ENCODE measurements at places on chromosomes 3 and 15.

DNA sequence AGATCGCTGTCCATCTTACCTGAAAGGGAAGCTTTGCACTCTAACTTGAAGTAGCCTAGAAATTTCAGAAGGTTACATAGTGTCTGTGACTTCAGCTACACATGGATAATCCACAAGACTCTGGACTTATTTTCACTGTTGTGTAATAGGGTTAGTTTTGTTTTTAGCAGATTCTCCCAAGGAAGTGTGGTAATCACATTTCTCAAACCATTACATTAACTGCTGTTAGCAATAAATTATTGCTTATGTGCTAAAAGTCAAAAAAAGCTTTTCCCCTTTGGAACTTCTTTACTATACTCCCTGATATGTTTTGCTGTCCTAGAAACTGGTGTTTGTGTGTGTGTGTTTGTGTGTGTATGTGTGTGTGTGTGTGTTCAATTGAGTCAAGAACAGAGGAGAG is 351.8 kb upstream of the TPRG1 start:
- DNase-seq: no peak

GRCh38 chr15:94269954-94270353 is 38.6 kb downstream of the MCTP2 start:
- no peak for DNase-seq

DNA sequence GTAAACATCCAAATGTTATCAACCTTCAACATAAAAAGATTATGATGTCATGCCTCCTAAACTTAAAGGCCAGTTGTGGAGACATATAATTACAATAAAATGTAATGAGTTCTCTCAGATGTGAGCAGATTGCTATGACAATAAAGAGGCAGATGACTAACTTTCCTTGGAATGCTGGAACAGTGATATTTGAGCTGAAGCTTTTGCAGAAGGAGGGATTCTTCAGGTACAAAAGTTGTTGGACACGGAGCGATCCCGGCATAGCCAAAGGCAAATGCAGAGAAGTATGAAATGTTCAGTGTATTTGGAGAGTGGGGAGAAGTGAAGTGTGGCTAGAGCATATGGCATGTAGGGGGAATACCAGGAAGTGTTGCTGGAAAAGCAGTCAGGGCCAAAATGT is 520.1 kb downstream of the FGF12 start:
- no peak for DNase-seq

- no peak for DNase-seq
Observed at GRCh38 chr3:8990266-8991215, 27.3 kb upstream of the RAD18 start.

DNA sequence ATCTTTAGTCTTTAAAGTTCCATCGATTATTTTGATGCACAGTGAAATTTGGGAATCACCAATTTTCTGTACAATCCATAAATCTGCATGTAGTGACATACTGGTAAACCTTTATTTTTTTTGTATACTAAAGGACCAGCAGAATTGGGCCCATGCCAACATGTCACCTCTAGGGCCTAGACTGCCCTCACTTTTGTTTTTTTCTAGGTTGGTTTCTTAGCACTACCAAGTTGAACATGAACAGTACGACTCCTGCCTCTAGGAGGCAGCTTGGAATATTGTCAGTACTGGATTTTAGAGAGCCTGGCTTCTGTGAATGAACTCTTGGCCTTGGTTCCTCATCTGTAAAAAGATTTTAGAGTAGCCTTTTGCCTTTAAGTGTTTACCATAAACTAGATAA is 32.3 kb downstream of the NKIRAS1 start:
- no peak for DNase-seq

- no peak for DNase-seq
Observed at GRCh38 chr3:52181543-52181942, 16.4 kb upstream of the ALAS1 start.

DNA sequence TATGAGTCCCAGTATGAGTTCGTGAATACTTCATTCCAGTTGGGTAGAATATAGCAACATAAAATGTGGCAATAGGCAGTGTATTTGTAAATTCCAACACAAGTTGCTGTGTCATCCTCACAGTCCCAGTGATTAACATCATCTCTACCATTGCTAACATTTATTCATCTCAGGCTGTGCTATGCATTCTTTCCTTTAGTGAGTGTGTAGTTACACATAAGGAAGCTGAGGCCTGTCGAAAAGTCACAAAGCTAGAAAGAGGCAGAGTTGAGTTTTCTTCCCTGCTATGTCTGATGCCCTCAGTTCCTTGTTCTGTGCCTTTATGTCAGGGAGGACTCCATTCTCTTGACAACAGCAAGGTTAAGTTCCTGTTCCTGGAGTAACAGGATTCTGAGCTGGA is 96.4 kb downstream of the FNDC3B start:
- no peak for DNase-seq

DNA sequence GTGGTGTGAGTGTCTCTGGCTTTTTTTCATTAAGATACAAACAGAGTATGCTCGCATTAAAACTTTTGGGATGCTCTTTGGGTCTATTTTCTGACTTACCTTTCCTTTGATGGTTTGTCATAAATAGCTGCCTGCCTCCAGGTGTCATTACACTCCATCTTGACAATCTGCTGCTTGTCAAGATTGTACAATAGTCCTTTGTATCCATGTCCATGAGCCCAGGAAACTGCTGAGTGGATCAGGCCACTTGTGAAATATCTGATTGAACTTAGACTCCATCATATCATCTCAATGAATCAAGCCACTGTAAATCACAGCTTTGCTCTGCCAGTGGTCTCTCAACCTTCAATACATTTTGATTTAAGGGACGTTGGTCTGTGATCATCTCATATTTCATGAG is 135.2 kb downstream of the ECT2 start:
- DNase-seq: no peak

GRCh38 chr3:23863060-23863459 is 53.7 kb downstream of the NKIRAS1 start:
- no peak for DNase-seq

DNA sequence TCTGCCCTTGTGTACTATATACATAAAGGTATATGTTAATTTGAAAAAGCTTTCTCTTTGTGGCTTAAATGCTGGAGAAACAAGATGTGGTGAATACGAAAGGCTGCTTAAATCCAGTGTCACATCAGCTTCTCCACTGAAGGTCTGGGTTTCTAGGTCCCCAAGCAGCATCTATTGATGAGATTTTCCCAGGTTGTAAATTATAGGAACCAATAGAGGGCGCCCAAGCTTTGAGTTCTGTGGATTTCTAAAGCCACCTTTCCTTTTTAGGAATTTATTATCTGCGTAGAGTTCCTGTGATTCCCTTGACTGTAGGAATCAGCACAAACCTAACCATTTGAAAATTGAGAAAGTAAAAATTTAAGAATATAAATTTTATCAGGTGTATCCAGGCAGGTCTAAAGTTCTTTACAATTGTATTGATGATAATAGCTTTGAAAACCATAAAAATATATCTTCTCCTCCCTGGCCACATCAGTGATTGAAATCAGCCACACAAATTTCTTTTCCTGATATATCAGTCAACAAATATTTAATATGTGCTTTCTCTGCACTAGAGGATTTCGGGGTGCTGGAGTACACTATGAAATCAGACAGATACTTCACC is 88.3 kb upstream of the ADAMTSL3 start:
- no peak for DNase-seq

GRCh38 chr3:24067483-24067882 is 122.4 kb downstream of the NR1D2 start:
- DNase-seq: no peak

DNA sequence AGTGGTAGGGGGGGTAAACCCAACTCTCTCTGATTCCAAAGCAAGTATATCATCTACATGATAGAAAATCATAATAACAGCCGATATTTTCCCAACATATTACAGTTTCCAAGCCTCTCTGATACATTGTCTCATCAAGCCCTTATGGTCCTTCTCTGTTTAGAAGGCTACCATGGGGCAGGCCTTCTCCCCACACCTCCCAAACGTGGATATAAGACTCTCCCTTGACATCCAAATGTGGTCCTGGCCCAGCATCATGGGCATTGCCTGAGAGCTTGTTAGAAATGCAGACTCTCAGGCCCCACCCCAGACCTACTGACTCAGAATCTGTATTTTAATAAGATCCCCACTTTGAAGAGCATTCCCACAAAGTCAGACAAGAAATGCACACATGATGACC is 17.7 kb upstream of the CCR9 start:
- DNase-seq: no peak

DNA sequence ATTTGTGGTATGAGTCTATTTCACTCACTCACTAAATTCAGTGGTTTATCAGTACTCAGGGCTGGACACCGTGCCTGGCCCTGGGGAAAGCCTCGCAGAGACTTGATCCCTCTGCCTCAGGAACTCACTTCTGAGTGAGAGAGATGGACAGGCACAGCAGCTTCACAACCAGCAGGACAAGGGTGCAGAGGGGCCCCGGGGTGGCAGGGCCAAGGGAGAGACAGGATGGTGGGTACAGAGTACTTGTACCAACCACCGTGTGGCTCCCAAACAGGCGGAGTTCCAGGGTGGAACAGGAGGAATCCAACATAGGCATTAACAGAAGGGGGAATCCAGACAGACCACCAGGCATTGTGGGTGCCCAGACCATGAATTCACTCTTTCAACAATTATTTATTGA is 143.7 kb downstream of the MEGF11 start:
- DNase-seq: no peak

DNA sequence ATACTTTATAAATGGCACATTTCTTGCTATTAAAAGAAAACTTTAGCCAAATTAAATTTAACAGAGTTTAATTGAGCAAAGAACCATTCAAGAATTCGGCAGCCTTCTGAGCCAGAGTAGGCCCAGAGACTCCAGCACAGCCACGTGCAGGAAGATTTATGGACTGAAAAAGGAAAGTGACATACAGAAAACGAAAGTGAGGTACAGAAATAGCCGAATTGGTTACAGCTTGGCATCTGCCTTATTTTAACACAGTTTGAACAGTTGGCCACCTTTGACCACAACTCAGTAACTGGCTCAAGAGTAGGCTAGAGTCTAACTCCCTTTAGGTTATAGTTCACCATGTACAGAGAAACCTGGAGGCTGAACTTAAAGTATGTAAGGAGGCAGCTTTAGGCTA is 17.6 kb downstream of the CFAP44 start:
- DNase-seq: no peak

DNA sequence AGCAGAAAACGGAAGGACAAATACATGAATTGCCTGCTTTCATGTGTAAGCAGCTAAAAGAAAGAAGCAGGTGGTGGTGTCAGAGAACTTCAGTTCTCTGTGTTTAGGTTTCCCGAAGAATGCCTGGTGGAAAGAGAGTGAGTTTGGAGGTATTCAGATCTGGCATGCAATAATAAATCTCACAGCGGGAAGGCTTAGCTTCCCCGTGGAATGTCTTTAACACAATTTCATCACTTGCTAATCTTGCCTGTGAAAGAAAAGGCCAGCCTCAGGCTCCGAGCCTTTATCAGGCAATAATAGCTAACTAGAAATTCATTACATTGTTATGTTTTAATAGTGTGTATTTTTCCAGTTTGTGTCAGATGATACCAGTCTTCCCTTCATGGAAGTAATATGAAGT is 220.3 kb downstream of the PDZRN3 start:
- no peak for DNase-seq

All from stimulated activated CD4-positive, alpha-beta T cell treated with anti-CD3 and anti-CD28 coated beads, Interleukin-15, amount 100 ng/mL, for 24 hours (primary cell).